ENCODE measurements at places on chromosomes 6 and 20.

DNA sequence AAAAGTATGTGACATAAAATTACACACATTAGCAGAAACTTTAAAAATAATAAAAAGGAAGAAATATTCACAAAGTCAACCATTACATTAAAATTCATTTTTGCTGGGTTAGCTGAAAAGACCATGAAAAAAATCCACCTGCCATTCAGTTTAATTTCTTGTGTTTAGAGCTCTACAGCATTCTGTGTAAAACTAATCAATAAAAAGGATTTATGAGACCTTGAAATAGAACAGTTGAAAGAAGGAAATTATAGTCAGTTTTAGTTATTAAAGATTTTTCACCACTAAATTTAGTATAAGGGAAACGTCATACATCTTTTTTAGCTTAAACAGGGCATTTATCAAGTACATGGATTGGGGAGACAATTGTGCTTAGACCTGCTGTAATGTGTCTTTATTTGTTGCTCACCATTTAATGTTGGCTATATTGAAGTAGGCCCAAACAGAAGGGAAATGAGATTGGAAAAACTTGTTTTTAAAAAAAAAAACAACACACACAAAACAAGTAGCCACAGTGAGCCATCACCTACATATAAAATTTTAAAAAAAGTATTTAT lies 438.7 kb upstream of the POU3F2 start:
- no peak for DNase-seq

DNA sequence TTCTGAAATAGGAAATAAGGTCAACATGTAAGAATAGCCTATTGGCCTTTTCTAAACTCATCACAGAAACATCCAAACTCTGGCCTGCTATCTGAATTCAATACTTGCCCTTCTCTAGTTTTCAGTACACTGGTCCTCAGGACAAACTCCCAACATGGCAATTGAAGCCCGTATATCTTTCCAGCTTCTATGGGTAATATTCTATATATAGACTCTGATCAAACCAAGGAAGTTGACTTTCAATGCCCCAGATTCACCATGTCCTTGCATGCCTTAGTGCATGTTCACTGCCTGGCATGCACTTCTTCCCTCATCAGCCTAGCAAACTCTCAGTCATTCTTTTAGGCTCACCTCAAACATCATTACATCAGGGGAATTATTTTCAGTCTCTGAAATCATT lies 73.2 kb downstream of the RSPO3 start:
- no peak for DNase-seq

DNA sequence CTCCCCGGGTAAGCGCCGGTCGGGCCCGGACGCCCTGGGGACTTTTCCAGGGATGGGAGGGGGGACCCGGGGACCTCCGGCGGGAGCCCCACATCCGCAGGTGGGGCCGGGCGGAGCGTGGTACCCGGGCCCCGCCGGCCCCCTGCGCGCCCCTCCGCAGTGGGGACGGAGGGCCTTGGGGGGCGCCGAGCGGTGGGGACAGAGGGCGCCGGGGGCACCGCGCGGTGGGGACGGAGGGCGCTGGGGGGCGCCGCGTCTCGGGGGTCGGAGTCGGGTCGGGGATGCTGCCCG lies 270 bp downstream of the PLEKHG1 start:
- no peak for DNase-seq

DNA sequence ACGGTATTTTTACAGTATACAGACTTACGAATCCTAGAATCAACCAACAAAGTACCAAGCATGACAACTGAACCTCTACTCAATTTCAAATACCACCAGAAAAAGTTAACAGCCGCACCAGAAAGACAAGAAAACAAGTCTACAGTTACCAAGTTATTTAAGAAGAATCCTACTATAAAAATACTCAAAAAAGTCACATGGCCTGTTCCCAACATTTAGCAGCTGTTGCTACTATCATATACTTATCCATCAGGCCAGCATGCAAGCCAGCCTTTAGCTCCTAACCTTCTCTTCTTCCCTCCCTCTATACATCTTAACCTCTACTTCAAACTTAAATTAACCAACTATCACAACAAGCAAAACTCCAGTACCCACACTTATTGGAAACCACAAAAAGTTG lies 1.9 kb downstream of the SYNCRIP start:
- no peak for DNase-seq

DNA sequence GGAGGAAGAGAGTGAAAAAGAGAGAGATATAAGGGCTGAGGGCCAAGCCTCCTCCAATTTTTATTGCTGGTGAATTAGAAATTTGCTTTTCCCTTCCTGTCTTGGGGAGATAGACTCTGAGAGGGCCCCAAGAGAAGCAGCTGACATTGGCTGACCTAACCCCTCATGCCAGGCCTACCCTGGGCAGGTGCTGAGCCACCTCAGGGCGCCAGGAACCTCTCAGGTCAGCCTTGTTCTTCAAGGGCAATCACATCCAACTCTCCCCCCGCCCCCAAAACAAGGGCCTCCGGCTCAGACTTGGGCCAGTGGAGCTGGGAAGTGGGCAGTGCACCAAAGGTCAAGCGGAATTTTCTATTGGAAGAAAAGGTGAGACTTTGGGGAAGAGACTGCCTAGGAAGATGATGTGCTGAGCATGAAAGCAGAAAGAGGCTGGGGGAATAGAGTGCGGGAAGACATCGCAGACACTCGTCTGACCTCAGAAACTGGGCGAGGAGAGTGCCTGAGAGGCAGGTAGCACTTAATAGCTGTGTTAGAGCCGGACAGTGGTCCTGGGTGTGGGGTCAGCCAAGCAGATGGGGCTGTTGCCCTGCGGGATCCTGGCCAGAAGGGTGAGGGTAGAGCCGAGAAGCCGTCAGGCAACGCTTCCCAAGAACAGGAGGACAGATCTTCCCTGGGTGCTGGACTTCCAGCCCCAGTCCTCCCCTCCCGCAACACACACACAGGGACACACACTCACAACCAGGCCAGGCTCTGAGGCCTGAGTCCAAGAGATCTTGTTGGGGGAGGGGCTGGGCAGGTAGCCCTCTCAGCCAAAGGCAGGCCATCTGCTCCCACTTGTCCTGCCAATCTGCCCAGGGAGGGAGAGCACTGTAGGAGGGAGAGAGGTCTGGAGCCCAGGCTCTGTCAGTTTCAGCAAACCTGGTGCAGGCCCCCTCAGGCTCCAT lies 3.7 kb upstream of the FASTKD5 start:
- no peak for DNase-seq

DNA sequence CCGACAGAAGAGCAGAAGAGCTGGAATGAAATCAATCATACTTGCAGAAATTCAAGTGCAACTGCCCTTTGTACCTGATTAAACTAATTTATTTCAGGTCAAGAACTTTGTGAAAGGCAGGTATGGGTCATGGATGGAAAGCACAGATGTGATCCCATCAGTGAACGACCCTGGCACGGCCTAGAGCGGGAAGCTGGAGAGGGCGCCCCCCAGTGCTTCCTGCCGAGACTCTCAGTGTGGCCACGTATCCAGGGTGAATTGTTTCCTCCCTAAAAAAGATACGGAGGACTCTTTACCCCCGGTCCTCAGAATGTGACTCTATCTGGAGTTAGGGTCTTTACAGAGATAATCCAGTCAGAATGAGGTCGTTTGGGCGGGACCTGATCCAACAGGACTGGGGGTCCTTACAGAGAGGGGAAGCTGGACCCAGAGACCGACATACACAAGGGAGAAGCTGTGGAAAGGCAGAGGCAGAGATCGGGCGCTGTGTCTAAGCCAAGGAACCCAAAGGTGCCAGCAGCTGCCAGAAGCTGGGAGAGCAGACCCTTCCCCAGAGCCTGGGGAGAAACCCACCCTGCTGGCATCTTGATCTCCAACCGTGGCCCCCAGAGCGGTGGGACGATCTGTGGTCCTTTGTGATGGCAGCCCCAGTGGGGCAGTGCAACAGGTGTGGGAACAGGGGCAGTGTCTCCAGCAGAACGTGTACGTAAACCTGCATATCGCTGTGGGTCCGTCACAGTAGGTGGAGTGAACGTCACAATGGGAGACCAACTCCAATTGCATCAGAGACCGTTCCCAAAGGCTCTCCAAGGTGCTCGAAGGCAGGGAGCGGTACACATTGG lies 91.9 kb downstream of the TAF4 start:
- DNase-seq = no peak

GRCh38 chr6:25315194-25316177 lies 36.3 kb downstream of the CARMIL1 start:
- DNase-seq = no peak
